ENCODE measurements at places on chromosomes 6 and 20. TPM values are rescaled to one million over a fixed set of nuclear protein-coding genes. Genes with fewer than 3 reads are reported as not detected.
A peak's percentile ranks its signal among the peaks of the same experiment; 100 is the strongest.

The GJA1 gene
- total RNA-seq = 120 TPM

The KCNQ2 gene
- 6.6 TPM for total RNA-seq

The HMGN4 gene
- 55.9 TPM for total RNA-seq

DNA sequence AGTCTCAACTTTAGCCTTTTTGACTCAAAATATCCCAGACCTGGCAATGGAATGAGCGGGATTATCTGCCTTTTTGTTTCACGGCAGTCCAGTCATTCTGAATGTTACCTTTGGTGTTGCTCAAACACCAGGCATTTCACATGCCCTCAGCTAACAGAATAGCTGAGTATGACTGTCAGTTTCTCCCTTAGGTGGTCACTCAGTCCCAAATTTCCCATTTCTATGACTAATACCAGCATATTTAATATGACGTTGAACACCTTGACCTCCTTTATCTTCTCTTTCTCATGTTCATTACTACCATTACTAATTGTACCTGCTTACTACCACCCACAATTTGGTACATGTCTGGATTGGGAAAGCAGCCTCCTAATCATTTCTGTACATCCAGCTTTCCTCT, 65.2 kb downstream of the EDN1 start:
- no peaks in the 10 kb centered on the region for H3K36me3 ChIP-seq
- DNase-seq = no peak
- no peaks in the 10 kb centered on the region for H3K4me1 ChIP-seq

DNA sequence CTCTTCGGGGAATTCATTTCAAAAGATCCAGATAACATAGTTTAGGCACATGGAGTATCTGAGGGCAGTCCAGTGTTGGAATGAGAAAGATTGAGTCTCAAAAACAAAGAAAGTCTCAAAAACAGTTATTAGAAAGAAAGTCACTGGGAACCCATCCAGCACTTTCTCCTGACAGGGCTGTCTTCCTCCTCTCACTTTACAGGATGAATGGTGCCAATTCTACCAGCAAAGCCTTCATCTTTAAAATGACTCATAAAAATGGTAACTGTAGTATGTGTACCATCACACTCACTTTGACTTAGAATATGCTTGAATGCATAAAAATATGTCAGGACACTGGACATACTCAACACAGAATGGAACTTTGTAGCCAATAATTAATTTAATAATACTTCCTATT, 71.3 kb downstream of the SLC22A3 start:
- no peak overlapping the region for H3K27ac ChIP-seq
- H3K27me3 ChIP-seq = peaks cover 28% of the 10 kb centered on the region
- H3K4me1 ChIP-seq = no peaks in the 10 kb centered on the region
- H3K36me3 ChIP-seq = no peaks in the 10 kb centered on the region

GRCh38 chr6:11536795-11537194, 754 bp upstream of the TMEM170B start:
- H3K27me3 ChIP-seq = no peaks in the 10 kb centered on the region
- H3K4me1 ChIP-seq = peaks cover 14% of the 10 kb centered on the region
- H3K36me3 ChIP-seq = no peaks in the 10 kb centered on the region
- H3K27ac ChIP-seq = peak overlapping the region; percentile 79

- no peak for DNase-seq
- no peak overlapping the region for H3K4me3 ChIP-seq
These were observed 47.4 kb downstream of the MOCS1 start for GRCh38 chr6:39886871-39887270.
